ENCODE measurements at places on chromosomes 1 and 21. TPM values are rescaled to one million over a fixed set of nuclear protein-coding genes. Genes with fewer than 3 reads are reported as not detected.

- no peak for DNase-seq
These were observed 32.3 kb upstream of the DIPK1A start for GRCh38 chr1:92993581-92993980.

LCE2A gene
- total RNA-seq, result not detected

- no peak for DNase-seq
These were observed 410.7 kb downstream of the LTN1 start for GRCh38 chr21:28581976-28582375.

GRCh38 chr1:25150985-25151495, 81.3 kb downstream of the SYF2 start:
- DNase-seq, result no peak

DNA sequence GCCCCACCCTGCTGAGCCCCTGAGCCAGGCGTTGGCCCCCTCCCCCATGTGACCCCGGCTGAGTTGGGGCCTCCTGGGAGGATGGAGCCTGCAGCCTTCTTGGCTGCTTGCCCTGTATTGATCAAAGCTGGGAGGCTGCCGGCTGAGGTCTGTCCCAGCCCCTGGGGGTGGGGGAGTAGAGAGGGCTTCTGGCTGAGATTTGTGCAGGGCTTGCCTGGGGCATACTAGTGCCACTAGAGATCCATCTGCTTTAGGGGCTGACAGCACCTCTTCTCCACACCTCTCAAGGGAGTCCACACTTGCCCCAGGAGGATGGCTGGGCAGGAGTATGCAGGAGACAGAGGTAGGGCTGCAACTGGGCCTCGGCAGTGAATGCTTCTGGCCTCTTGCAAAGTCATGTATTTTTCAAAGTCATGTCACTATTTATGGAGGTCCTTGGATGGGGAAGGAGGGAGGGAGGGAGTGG, 53.6 kb upstream of the SSBP3 start:
- no peak for DNase-seq

- DNase-seq, result no peak
These were observed 177.5 kb downstream of the VPS13D start for GRCh38 chr1:12407050-12407961.

DNA sequence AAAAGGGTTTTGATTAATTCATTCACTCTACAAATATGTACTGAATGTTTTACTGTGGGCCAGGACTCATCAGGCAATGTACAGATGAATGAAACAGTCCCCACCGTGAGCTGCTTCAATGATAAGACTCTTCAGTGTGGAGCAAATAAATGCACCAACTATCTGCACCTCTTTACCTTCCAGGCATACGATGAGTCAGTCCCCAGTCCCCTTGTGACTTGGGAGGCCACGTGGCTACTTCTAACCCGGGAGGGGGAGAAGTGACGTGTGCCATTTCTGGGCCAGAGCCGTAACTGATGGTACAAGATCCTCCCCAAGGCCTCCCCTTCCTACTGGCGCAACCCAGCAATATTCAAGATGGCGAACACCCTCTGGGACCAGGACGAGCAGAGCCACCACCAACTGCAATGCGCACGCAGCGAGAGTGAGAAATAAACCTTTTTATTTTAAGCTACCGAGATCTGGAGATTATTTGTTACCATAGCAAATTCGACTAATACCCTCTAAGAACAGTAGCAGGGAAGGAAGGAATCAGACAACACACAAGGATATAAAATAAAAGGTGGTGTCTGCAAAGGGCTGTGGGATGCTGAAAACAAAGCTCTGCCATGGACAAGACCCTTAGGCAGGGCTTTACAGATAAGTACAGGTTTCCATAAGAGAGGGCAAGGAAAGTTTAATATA, 74.5 kb downstream of the NPHP4 start:
- no peak for DNase-seq

- no peak for DNase-seq
These were observed 1118.6 kb downstream of the PLA2G4A start for GRCh38 chr1:187947359-187947758.

DNA sequence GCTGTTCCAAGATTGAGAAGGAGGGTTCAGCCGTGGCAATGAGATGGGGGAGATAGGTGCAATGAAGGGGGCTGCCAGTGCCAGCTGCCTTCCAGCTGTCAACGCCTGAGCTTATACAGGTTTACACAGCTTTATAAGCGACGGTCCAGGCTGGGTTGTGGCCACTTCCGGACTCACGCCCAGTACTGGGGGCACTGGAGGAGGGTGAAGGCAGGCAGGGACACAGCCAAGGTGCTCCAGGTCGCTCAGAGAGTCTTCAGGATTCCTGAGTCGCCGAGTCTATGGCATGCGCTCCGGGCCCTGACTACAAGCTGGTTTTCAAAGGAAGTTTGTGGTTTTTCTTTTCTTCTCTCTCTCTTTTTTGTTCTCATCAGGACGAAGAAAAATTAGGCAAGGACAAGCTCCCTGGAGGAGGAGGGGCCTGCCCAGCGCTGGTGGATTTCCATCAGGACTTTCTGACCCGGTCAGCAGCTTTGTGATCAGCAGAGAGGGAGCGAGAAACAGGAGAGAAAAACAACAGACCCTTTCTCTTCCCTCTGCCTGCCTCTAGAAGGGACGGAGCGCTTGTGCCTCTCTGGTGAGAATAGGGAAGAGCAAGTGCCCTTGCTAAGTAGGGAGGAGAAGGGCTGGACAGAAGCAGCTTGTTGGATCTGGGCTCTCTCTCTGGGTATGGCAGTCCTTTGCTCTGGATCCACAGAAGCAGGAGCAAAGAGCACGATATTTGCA, at the start of gene MINDY1:
Gene MINDY1, minus strand, starts transcription at position 576 of the 726 bp plus-strand sequence. CDS start 4,285 bp downstream, outside the sequence.
- DNase-seq, result peak; percentile 73

DNA sequence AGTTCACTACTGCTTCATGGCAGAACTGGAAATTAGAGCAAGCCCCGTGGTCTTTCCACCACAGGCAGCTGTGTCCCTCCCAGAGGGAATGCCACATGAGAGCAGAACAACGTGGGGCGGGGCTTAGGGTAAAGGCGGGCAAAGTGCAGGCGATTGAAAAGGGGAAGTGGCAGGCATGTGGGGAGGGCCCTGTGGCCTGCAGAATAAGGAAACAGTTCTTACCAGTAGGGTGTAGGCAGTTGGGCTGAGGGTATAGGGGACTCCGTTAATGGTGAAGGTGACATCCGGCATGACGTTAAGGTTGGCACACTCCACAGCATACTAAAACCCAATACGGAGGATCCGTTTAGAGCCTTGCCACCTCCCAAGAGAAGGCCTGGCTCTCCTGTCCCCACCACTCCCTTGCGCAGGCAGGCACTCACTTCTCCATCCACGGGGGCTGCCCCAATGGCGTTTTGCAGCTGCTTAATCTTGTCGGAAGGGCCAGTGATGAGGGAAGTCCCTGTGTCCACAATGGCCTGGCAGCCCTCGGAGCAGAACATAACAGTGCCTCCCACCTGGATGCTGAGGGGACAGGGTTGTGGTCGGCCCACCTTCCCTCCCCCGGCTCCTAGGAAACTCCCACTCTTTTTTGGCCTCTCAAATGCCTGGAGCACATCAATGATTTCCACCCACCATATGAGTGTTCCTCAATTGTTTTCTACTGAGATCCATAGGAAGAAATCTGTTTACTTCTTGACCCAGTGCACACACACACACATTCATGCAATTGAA, 9.1 kb upstream of the RAB7B start:
- DNase-seq, result peak; percentile 91

TNFRSF4 gene
- total RNA-seq, result 3.0 TPM

LORICRIN gene
- not detected for total RNA-seq

RRP1B gene
- 18.1 TPM for total RNA-seq

DNA sequence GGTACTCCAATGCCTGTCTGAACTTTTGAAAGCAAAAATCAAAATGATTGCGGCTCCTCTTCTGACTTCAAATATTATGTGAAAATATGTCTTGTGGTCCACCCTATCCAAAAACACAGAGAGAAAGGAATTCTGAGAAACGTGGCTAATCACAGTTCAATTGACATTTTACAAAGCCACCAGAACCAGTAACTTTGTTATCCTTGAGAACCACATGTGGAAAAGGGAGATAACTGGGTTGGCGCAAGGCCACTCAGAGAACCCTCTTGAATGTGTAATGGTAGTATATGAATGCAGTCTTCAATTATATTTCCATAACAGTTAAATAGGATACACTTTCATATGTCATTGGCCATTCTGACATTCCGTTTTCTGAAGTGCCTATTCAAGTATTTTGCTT, 1030.0 kb upstream of the TMPRSS15 start:
- DNase-seq, result no peak

DNA sequence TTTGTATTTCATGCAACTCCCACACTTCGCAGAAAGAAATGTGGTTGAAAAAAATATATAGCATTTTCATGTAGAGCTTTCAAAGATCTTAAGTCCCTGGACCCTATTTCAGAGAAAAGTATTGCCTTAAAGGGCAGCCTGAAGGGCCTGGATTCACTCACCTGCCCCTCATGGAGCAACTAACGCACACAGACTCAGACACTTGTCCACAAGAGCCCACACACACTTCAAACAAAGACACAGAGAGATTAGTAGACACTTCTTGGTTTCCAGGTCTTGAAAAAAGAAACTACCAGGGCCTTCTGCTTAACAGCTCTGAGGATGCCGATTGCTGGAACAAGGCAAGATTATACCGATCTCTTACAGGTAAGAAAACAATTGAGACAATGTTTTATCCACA, 122.2 kb downstream of the ZBTB18 start:
- no peak for DNase-seq

- DNase-seq, result peak; percentile 61
These were observed 91.6 kb downstream of the GLUL start for GRCh38 chr1:182299728-182300616.

ADCY10 gene
- total RNA-seq, result 0.09 TPM

HIPK1 gene
- 95.0 TPM for total RNA-seq

- DNase-seq, result no peak
These were observed 85.1 kb downstream of the MTR start for GRCh38 chr1:236880209-236880608.

- DNase-seq, result no peak
These were observed 21.5 kb upstream of the ARHGAP29 start for GRCh38 chr1:94258873-94259331.

DNA sequence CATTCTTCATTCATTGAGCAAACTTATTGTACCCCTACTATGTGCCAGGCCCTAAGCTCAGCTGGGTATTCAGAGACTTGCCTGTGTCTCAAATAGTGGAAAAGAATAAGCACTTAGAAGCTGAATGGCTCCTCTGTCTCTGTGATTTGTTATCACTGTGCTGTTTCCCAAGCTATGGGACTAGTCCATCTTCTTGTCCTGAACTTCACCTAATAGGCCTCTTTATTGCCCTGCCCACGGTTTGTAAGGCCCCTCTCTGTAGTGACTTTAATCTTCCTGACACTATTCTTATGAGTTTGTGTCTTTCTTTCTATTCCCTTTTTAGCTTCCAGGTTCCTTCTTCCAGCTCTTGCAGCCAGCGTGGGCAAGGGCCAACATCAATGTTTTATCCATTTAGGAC, 85.4 kb upstream of the LPGAT1 start:
- no peak for DNase-seq

Data from lower lobe of right lung (tissue), 2 donors.